ENCODE measurements at places on chromosomes 3 and 15.

DNA sequence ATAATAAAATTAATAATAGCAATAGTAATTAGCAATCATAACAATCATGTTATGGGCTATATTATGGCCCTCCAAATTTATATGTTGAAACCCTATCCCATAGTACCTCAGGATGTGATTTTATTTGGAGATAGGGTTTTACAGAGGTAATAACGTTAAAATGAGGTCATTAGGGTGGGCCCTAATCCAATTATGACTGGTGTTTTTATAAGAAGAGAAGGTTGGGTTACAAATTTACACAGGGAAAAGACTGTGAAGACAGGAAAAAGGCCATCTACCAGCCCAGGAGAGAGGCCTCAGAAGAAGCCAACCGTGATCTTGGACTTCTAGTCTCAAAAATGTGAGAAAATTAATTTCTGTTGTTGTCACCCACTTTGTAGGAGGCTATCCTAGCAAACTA is 353.1 kb downstream of the CHL1 start:
- no peak for DNase-seq

DNA sequence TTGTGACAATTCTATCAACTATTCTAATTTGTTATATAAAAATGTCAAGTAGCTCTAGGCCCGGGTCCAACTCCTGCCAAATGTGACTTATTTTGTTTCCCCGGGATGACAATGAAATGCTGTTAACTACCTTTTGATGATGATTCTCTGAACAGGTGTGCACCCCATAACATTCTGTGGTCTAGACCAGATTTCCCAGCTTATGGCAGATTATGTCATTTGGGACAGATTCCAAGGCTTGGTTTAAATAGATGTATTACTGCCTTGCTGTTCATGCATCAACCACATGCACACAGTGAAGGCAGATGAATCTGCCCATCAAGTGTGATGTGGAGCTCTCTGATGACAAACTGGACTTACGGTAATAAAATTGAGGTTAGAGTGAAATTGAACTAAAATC is 150.5 kb downstream of the MECOM start:
- DNase-seq: no peak

DNA sequence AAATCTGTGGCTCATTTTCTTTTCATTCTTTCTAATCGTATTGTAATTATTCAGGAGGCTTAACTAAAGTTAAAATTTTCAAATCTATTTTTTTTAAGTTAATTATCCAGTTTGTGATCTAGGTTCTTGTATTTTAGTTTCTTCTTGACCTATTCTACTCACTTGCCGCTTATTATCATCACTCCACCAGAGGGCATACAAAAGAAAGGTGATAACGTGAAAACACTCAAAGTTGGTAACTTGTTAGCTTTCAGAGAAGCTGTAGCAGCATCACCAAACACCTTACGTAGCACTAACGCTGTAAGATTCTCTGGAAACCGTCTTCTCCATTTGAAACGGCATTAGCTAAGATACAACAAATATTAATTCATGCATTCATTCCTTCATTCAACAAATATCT is 4.8 kb downstream of the GNB4 start:
- no peak for DNase-seq

- DNase-seq: no peak
Observed at GRCh38 chr3:170044795-170045244, 7.0 kb downstream of the GPR160 start.

GRCh38 chr3:107394502-107394901 is 17.3 kb downstream of the CCDC54 start:
- no peak for DNase-seq

GRCh38 chr3:95399585-95399984 is 1336.7 kb downstream of the NSUN3 start:
- no peak for DNase-seq

DNA sequence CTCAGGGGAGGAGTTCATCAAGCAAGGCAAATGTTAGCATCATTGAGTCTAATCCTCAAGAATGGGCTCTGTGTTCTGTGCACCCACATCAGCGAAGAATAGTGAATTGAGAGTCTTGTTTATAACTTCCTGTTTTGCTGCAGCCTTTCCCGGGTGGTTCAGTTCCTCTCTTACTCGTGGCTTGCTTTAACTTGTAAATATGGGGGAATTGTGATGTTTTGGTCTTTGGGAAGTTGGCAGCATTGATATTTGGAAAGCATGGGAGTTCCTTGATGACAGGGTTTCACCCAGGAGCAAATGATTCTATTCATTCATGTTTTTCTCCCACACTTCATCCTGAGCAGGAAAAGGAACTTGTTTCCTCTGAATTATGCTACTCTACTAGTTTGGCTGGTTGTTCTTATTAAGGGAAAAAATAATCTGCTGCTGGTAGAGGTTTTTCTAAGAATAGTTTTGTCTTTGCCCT is 40.4 kb downstream of the GPD1L start:
- DNase-seq: no peak

DNA sequence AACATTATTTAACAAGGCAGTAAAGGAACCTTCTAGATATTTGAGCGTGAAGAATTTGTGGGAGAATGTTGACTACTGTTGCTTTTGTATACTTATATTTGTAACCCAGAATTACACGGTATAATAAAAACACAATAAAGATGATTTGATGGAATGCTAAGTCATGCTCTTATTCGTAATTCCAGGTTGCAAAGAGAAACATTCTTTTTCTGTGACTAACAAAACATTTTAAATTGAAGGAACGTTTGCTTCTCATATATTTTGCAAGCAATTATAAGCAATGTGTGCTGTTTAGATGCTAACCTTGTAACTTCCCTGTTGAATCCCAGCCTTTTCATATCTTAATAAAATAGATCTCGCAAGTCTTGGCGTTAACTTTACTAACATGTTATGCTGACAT is 124.4 kb upstream of the CGNL1 start:
- no peak for DNase-seq

GRCh38 chr15:60682115-60682514 is 203.2 kb upstream of the ICE2 start:
- DNase-seq: no peak

DNA sequence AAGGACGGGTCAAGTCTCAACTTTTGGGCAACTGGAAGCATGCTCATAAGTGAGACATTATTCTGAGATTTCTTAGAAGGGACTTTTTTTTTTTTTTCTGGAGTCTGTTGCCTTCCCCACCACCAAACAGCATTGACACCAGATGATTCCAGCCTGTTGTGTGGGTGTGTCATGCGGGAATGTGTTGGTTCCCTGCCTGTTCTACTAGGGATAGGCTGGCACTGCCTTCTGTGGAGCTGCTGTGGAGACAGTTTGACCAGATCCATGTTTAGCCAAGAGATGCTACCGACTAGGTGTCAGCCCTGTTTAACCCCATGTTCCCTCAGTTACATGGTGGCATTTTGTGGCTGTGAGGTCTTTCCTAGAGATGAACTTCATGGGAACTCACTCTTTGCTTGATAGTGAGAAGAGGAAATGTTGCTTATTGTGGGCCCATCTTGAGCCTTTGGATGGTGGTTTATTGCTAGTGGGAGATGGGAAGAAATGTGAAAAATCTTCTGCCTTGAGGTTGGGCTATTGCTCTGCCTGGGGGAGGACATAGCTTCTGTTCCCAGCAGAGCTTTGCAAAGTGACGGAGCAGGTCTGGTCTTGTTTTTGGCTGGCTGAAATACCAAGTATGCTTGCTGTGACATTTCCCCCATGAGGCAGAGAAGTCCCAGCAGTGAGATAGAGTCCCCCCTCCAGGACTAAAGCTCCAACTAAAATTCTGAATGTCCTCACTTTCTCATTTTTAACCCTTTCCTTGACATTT is 31.3 kb downstream of the TRAK1 start:
- DNase-seq: no peak

GRCh38 chr3:51703761-51704510 is 2.9 kb upstream of the GRM2 start:
- DNase-seq: no peak

- no peak for DNase-seq
Observed at GRCh38 chr3:73255609-73256029, 194.2 kb downstream of the EBLN2 start.

DNA sequence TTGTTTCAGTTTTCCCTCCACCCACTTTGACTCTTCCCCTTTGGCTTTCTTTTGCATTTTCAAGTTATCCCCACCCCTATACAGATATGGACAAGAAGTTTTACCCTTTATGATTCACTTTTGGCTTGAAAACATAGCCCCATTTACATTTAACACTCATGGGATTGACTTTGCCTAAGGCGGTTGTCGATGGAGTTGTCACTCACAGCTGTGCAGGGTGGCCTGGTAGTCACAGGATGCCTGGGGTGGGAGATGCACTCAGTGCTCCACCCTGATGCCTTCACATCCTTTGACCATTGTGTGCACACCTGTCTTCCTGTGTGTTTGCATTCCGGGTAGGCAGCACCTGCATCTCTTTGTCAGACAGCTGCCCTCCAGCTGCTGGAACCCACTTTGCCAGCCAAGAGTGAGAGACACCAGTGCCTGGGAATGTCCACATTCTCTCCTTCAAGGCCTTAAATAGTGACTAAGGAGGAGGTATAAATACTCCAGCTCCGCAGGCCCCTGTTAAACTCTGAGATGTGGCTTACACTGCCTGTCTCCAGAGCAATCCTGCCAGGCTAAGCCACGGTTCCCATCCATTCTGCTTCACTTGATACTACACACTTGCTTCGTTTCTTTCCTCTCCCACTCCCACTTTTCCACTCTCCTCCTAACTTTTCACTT is 191.5 kb upstream of the SLC24A5 start:
- no peak for DNase-seq

GRCh38 chr3:58150810-58151199 is 60.0 kb downstream of the DNASE1L3 start:
- no peak for DNase-seq

- no peak for DNase-seq
Observed at GRCh38 chr3:117080872-117081271, 371.3 kb downstream of the TUSC7 start.

DNA sequence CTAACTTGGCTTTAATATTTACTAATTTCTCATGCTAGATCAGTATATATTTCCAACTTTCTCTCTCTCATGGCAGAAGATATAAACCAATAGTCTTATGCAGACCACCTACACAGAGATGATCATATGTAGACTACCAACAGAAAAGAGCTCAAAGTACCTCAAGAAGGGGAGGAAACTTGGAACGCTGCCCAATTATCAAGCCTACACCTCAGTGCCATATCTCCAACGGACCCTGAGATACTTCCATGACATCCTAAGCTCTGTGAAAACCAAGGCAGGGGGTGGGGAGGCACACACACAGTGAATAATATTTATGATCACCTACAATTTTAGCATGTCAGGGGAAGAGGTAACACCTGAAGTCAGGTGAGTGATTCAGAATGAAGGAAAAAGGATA is 100.6 kb downstream of the STAG1 start:
- no peak for DNase-seq

GRCh38 chr3:133880287-133880686 is 15.4 kb downstream of the RAB6B start:
- no peak for DNase-seq

DNA sequence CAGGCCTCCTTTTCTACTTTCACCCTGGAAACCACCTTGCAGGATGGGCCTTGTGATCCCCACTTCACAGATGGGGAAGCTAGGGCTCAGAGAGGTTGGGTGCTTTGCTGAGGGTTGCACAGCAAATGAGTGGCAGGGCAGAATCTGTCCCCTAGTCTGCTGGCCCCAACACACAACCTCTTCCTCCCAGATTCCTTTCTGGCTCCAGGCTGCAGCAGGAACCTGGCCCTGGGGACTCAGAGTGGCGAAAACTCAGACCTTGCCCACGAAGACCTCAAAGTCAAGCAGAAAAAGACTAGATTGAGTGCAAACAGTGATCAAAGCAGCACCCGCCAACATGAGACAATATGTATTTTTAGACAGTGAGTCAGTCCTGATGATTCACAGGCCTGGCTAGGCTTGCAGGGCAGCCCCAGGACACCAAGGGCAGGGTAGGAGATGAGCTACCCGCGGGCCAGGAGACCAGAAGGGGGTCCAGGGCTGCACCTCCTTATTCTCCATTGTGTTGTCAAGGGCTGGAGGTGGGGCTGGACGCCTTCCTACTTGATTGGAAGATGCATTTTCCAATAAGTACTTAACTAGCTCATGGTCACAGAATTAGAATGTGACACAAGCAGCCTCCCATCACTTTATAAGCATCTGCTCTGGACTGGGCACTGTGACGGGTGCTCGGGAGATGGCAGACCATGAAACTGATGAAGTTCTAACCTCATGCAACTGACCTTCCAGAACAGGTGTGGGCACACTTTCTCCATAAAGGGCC is 23.9 kb downstream of the GOLGA6L2 start:
- no peak for DNase-seq

DNA sequence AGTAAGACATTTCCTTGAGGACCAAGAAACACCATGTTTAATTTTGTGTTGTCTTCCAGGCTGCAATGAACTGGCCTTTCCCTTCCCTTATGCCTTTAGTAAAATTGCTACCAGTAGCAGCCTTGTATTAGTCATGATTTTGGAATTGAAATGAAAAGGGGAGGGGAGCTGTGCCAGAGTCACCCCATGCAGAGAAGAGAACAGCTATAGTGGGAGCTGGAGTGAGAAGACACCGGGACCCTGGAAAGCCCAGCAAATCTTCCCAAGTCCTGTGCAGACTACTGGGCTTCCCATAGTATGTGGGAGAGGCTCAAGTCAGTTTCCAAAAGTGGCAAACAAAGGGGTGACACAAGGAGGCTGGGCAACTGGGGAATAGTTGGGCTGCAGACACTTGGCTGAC is 178.5 kb downstream of the NR1D2 start:
- no peak for DNase-seq

- DNase-seq: no peak
Observed at GRCh38 chr15:57298843-57299550, 77.3 kb upstream of the CGNL1 start.

- no peak for DNase-seq
Observed at GRCh38 chr3:50516440-50516871, 13.0 kb upstream of the CACNA2D2 start.

DNA sequence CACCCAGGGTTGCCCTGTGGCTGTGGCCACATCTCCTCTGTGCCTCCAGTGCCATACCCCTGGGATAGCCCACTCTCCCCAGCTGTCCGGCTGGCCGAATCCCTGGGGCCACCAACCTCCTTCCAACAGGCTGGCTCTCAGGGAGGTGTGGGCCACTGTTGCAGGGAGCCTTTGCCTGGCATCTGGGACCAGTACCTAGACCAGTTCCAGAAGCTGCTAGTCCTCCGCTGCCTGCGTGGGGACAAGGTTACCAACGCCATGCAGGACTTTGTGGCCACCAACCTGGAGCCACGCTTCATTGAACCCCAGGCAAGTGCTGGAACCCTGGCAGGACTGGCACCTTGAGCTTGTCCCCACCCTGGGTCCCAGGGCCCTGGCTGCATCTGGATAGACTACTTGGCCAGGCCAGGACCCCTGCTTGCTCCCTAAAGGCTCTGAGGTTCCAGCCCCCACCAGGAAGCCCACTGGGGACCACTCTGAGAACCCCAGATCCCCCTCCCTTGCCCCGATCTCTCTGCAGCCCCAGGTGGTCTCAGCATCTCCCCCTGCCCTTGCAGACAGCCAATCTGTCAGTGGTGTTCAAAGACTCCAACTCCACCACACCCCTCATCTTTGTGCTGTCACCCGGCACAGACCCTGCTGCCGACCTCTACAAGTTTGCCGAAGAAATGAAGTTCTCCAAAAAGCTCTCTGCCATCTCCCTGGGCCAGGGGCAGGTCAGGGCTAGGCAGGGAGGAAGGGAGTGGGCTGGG is 50.0 kb downstream of the SEMA3G start:
- no peak for DNase-seq

All from CD4-positive, alpha-beta T cell treated with Interleukin-4 for 4 hours (primary cell).